ENCODE measurements at places on chromosomes 12 and 14. TPM values are rescaled to one million over a fixed set of nuclear protein-coding genes. Genes with fewer than 3 reads are reported as not detected.

DNA sequence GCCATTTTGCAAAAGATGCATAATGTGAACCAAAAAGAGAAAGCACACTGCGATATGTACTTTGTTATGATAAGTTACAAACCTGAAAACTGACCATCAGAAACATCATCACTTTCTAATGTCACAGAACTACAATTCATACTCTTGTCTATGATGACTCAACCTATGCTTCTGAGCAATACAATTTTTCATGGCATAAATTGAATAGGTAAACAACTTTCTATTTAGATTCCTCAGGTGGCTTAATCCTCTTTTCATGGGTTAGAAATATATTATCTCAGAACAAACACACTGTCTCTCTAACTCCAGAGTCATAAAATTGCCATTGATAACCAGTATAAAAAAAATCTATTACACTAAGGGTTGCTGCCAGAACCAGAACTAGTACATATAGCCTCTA lies 1715.0 kb upstream of the FLRT2 start:
- no peak for DNase-seq

DNA sequence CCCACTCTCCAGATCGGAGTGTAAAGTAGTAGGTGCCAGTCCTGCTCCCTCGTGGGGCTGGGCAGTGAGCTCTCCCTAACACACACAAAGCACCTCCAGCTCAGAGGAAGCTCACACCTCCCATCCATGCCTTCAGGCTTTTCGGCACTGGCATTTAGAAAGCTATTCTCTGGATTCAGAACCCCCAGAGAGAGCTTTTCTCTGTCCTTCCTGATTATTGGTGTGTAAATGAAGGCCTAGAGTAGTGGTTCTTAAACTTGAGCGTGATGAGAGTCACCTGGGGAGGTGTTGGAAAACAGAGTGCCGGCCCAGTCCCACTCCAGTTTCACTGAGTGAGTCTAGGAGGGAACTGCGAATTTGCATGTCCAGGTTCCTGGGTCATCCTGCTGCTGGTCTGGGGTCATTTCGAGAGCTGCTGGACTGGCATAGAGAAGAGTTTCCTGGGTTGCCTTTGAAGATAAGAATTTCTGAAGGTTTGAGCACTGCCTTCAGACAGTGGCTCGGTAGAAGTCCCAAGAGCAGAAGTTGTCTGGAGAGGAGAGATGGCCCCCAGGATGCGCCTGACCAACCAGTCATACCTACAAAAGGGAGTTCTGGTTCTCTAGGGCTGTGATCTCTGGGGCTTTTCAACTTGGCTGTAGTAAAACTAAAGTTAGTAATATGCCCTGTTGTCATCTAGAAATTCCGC lies 15.1 kb downstream of the CD9 start:
- DNase-seq, result no peak

- DNase-seq, result no peak
Measured at GRCh38 chr12:112752303-112752702, 39.2 kb upstream of the RPH3A start.

Gene BBOF1
- 0.77 TPM for total RNA-seq

Gene GAS2L3
- 2.6 TPM for total RNA-seq

Gene ZBTB42
- 1.2 TPM for total RNA-seq

DNA sequence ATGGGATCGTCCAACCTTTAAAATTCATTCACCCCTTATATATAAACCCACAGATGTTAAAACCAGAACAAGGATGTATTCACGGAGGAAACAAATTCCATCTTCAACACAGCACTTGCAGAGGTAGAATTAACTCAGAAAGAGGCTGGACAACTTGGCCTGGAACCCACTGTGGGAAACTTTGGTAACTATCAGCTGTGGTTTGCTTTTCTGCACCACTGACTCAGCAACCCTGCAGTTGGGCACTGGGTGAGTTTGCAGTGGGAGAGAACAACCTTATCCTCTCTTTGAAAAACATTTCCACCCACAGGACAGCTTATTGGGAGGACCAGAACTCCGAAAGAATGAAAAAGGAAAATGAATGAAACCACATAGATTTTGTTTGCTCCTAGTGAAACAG lies 66.3 kb downstream of the ZNF664 start:
- DNase-seq, result no peak

DNA sequence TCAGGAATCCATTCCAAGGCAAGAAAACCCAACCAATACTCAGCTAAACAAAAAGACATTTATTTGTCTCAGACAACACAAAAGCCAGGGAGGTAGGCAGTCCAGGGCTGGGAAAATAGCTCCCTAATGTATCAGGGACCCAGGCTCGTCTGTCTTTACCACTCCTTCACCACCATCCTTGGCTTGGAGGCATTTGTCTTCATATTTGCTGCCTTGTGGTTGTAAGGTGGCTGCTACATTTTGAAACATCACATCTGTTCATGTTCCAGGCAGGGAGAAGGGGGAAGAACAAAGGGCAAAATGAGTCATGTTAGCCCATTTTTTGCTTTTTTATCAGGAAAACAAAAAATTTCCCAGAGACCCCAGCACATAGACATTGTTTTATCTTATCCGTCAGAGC lies 44.8 kb upstream of the PCED1B start:
- DNase-seq, result no peak

- no peak for DNase-seq
Measured at GRCh38 chr14:81465507-81466228, 65.5 kb upstream of the STON2 start.

- DNase-seq, result no peak
Measured at GRCh38 chr14:99395909-99396530, 84.6 kb downstream of the SETD3 start.

Gene MEG3
- 0.66 TPM for total RNA-seq

Measured in GM12878 (cell line).